ENCODE measurements at places on chromosomes 2 and 18. TPM values are rescaled to one million over a fixed set of nuclear protein-coding genes. Genes with fewer than 3 reads are reported as not detected.

Gene ZNF521
- total RNA-seq = 15.4 TPM

Gene EHD3
- 26.6 TPM for total RNA-seq

Gene ADAM17
- total RNA-seq = 18.9 TPM

Gene GKN2
- total RNA-seq = not detected

Gene PRSS56
- not detected for total RNA-seq

Gene HDAC4
- total RNA-seq = 34.4 TPM

Gene BOLL
- not detected for total RNA-seq

Gene EFEMP1
- 48.5 TPM for total RNA-seq

Gene MBD2
- total RNA-seq = 33.4 TPM

Gene GULP1
- 5.1 TPM for total RNA-seq

Gene ACKR3
- 36.6 TPM for total RNA-seq

Gene MCEE
- 26.3 TPM for total RNA-seq

Data from cardiac septum (tissue), 1 donor.